ENCODE measurements at places on chromosomes 5 and 9. TPM values are rescaled to one million over a fixed set of nuclear protein-coding genes. Genes with fewer than 3 reads are reported as not detected.
A peak's percentile ranks its signal among the peaks of the same experiment; 100 is the strongest.

GRCh38 chr5:60382716-60383115, 317.2 kb downstream of the DEPDC1B start:
- H3K27me3 ChIP-seq = no peaks in the 10 kb centered on the region
- no peaks in the 10 kb centered on the region for H3K4me1 ChIP-seq
- no peak overlapping the region for H3K27ac ChIP-seq
- H3K36me3 ChIP-seq = no peaks in the 10 kb centered on the region

GRCh38 chr9:33042473-33042872, 17.4 kb downstream of the DNAJA1 start:
- no peak overlapping the region for H3K27ac ChIP-seq
- no peak overlapping the region for H3K4me3 ChIP-seq
- peaks cover 14% of the 10 kb centered on the region for H3K36me3 ChIP-seq
- H3K27me3 ChIP-seq = no peaks in the 10 kb centered on the region

DNA sequence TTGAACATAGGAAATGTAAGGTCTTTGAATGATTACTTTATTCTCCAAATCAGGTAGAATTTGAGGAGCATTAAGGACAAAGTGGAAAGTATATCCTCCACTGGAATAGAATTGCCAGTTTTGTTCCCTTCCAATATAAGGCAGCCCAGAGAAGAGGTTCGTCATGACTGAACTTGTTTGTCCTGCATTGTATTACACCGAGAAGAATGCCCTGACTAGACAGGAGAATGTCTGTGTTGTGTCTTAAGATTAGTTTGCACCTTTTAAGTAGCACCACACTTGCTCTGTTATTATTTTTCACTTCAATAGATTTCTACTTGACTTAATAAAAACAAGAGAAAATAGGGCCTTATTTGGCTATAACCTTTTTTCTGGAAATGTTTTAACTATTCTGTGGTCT, 586.2 kb upstream of the PTGER4 start:
- no peaks in the 10 kb centered on the region for H3K4me1 ChIP-seq
- no peak overlapping the region for H3K4me3 ChIP-seq
- no peak for DNase-seq
- no peak overlapping the region for H3K27ac ChIP-seq

GRCh38 chr5:160919626-160920025, 67.6 kb upstream of the ATP10B start:
- no peak overlapping the region for H3K4me3 ChIP-seq
- H3K36me3 ChIP-seq = no peaks in the 10 kb centered on the region
- no peaks in the 10 kb centered on the region for H3K4me1 ChIP-seq
- H3K27me3 ChIP-seq = no peaks in the 10 kb centered on the region
- no peak for DNase-seq

DNA sequence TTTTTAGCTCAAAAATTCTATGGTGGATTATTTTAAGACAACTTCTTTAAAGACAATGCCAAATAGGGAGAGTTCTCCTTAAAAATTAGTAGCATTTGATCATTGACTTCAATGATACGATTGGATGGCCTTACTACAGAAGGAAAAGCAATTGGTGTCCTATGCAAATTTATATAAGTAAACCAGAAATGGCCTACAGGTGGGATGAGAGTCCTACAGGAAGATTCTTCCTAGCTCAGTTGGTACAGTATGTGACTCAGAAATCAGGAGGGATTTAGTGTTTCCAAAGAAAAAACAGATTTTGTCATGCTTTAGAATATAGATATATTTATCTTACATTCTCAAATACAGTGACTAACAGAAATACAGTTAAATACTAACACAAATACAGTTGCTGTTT, 6.5 kb downstream of the ANKRA2 start:
- peaks cover 63% of the 10 kb centered on the region for H3K36me3 ChIP-seq
- no peak overlapping the region for H3K4me3 ChIP-seq
- peaks cover 28% of the 10 kb centered on the region for H3K4me1 ChIP-seq
- no peaks in the 10 kb centered on the region for H3K27me3 ChIP-seq
- DNase-seq = no peak
- H3K27ac ChIP-seq = no peak overlapping the region

DNA sequence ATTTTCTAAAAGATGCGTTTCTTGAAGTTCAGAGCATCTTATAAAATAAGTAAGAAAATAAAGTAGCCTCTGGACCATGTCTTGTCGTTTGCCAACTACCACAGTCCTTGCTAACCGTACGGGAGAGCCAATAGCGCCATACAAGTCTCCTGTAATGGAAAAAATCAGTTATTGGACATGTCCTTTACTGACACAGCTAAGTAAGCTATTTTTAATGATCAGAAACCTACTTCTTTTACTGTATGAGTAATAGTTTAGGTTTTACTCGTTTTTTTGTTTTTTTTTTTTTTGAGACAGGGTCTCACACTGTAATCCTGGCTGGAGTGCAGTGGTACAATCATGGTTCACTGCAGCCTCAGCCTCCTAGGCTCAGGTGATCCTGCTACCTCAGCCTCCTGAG, 37.7 kb upstream of the RAPGEF6 start:
- no peak overlapping the region for H3K27ac ChIP-seq
- no peaks in the 10 kb centered on the region for H3K4me1 ChIP-seq
- H3K4me3 ChIP-seq = no peak overlapping the region
- DNase-seq = no peak
- no peaks in the 10 kb centered on the region for H3K27me3 ChIP-seq

DNA sequence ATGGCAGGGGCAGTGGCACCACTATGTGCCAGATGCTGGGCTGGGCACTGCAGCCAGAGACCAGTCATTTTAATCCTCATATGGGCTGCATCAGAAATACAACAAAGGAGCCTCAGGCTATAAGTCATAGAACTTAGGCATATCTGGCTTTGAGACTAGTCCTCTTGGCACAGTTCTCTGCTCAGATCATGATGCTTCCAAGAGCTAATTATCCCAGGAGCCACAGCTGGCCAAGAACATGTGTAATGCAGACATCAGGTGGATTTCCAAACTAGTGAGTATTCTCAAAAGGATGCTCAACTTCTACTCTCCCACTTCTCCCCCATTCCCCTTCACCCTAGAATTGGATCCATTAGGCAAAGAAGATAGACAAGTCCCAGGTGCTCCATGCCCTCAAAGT, 562.2 kb upstream of the TRPC7 start:
- no peaks in the 10 kb centered on the region for H3K4me1 ChIP-seq
- H3K36me3 ChIP-seq = no peaks in the 10 kb centered on the region
- H3K27me3 ChIP-seq = no peaks in the 10 kb centered on the region
- H3K27ac ChIP-seq = no peak overlapping the region
- no peak overlapping the region for H3K4me3 ChIP-seq
- no peak for DNase-seq

DNA sequence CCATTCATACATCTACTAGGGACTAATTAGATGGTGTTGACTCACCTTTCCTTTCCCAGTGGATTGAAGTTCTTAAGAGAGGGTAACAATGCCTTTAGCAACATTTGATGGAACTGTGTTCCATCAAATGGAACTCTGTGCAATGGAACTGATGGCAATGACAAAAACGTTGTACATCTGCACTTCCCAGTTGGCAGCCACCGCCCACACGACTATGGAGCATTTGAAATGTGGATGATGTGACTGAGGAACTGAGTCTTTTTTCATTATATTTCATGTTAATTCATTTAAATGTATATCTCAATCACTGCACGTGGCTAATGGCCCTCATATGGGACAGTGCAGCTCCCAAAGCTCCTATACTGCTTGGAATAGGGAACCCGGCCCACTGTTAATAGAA, 39.0 kb upstream of the ICE1 start:
- H3K27ac ChIP-seq = no peak overlapping the region
- H3K36me3 ChIP-seq = no peaks in the 10 kb centered on the region
- no peak for DNase-seq
- H3K27me3 ChIP-seq = no peaks in the 10 kb centered on the region
- H3K4me3 ChIP-seq = no peak overlapping the region

- H3K36me3 ChIP-seq = no peaks in the 10 kb centered on the region
- peaks cover 4% of the 10 kb centered on the region for H3K27me3 ChIP-seq
- H3K4me3 ChIP-seq = no peak overlapping the region
- DNase-seq = no peak
- no peaks in the 10 kb centered on the region for H3K4me1 ChIP-seq
Measured at GRCh38 chr9:72396247-72397091, 31.5 kb upstream of the ZFAND5 start.

DNA sequence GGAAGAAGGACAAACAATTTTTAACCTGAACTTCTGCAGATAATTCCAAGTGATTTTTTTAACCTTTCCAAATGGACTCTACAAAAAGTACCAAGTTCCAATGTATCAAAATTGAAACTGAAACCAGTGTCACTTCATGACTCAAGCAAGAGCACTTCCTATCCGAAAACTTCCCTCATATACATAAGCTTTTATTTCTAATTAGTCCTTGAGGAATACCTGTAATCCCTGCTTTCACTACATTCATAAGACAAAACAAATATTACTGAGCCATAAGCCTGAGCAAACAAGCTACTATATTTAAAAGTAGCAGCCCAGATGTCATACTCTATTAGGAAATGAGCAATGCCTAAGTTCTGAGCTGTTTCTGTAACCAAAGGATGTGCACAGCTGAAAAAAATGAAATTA, 224.4 kb downstream of the EBF1 start:
- H3K27ac ChIP-seq = peak overlapping the region; percentile 67
- H3K36me3 ChIP-seq = no peaks in the 10 kb centered on the region
- H3K4me3 ChIP-seq = peak overlapping the region; percentile 86
- no peak for DNase-seq
- H3K4me1 ChIP-seq = peaks cover 1% of the 10 kb centered on the region

GRCh38 chr5:39226100-39226451, 6.7 kb upstream of the FYB1 start:
- H3K27me3 ChIP-seq = no peaks in the 10 kb centered on the region
- no peak overlapping the region for H3K27ac ChIP-seq
- H3K36me3 ChIP-seq = no peaks in the 10 kb centered on the region
- H3K4me1 ChIP-seq = peaks cover 26% of the 10 kb centered on the region
- H3K4me3 ChIP-seq = peak overlapping the region; percentile 43
- DNase-seq = no peak

The KCNIP1 gene
- not detected for total RNA-seq

The WDR38 gene
- not detected for total RNA-seq

The DMRT3 gene
- total RNA-seq = not detected

Data from naive thymus-derived CD8-positive, alpha-beta T cell (primary cell).